ENCODE measurements at places on chromosomes 7 and 10.

- DNase-seq = no peak
Measured at GRCh38 chr10:3467052-3467951, 294.7 kb upstream of the PITRM1 start.

DNA sequence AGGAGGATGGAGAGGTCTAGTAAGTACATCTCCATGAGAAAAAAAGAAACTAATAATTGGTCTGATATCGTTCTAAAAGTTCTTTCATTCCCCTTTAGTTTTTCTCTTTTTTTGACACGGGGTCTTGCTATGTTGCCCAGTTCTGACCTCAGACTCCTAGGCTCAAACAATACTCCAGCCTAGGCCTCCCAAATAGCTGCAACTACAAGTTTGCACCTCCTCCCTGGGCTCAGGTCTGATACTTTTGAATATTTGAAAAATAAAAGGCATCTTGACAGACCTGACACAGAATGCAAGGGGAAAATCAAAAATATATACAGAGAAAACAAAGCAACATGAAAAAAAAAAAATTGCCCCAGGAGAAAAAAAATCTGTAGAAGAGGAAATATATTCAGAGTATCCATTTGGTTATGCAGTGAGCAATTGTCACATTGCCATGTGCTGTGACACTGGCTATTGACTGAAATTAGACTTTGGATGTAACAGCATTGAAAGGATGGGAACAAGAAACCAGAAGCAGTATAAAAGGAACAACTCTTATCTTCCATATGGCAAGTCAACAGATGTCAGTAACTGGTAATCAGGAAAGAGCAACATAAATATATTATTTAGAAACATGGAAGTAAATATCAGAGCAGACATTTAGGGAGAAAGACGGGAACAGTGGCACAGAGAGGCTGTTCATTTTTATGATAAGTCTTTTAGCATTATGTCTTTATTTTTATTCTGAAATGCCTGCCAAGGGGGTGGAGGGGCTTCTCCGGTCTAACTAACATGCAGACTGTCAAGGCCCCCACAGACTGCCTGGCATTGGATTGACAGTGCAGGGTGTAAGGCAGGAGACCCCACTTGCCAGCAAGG lies 408.4 kb downstream of the PARD3 start:
- no peak for DNase-seq

- no peak for DNase-seq
Measured at GRCh38 chr7:34298492-34299013, 359.5 kb upstream of the NPSR1 start.

DNA sequence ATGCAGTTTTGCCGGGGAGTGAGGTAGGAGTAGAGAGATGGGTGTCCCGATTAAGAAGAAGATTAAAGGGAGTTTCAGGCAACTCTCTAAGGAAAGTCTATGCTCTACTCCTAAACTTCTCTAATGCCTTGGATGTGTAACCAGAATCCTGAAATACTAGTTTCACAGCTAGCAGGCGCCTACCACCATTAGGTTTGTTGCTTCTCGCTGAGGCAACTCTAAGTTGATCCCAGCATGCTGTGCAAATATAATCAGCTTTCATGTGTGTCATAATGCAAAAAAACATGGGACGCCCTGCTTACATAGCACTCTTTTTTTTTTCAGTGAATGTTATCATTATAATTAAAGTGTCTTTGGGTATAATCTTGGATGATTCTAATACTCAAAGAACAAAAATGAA lies 50.4 kb upstream of the FAM3C start:
- DNase-seq = no peak

- DNase-seq = no peak
Measured at GRCh38 chr7:113945018-113945938, 26.5 kb upstream of the PPP1R3A start.

- DNase-seq = no peak
Measured at GRCh38 chr7:10727636-10728035, 246.0 kb upstream of the PHF14 start.

DNA sequence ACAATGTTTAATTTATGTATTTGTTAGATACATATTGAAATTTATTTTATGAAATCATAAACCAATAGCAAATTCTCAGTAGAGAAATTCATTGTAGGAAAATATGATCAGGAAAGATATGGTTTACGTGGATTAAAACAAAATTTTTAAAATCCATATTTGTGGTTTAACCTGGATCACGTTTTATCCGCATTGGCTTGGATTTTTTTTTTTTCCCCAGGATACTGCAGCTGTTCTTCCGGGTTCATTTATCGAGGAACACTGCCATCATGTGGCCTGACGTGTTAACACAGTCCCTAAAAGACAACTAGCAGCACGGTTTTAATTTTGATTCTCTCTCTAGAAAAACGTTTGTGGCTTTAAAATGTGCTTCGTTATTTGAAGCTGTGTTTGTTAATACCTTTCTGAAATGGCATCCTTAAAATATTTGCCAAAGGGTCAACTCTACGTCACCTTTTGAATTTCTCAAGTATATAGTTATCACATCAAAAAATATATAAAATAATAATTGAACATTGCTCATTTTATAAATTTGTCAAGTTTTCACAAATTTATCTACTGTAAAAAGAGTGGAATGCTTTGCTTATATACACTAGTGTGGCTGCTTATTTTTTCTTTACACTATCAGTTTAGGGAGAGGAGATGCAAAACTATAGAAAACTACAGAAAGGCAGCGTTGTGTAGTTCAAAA lies 8.7 kb upstream of the ASB4 start:
- DNase-seq = peak; percentile 12

DNA sequence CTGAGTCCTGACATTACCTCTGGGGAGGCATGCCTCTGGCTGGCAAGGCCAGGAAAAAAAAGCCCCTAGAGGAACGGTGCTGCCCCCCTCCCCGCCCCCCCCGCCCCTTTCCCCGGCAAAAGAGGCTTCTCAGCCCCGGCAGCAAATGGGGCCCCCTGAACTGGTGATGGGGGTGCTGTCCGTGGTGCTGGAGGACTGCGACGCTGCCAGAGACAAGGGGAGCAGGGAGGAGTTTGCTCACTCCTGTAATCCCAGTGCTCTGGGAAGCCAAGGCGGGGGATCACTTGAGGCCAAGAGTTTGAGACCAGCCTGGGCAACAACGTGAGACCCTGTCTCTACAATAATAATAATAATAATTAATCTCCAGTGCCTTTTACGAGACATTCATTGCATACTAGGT lies 23.7 kb downstream of the SRRM3 start:
- peak; percentile 41 for DNase-seq

DNA sequence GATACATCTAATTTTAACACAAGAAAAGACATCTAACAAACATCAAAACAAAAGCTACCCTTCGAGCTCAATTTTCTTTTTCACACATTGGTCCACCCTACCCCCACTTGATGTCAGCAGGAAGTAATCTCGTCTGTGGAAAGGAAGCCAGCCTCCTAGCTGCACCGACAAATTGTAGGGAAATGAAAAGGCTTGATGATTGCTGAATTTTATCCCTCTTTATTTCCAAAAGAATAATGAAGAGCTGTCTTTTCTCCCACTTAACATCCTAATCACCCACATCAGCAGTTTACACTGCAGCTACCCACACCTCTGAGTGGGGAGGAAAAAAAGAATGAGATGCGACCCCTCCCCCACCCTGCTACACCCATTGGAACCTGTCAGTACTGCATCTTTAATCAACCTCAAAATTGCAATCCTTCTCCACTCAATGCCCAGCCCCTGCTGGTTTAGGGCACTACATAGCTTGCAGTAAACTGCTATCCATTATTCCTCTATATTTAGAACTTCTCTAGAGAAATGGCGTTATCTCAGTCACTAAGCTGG lies 10.6 kb upstream of the CPVL start:
- no peak for DNase-seq

GRCh38 chr7:83574616-83575015 lies 74.3 kb downstream of the SEMA3E start:
- DNase-seq = no peak

- DNase-seq = no peak
Measured at GRCh38 chr10:125262409-125262808, 102.0 kb upstream of the CTBP2 start.

- no peak for DNase-seq
Measured at GRCh38 chr10:112791447-112791846, 158.6 kb upstream of the TCF7L2 start.

GRCh38 chr10:120475844-120476791 lies 19.1 kb downstream of the PLPP4 start:
- no peak for DNase-seq

- peak; percentile 45 for DNase-seq
Measured at GRCh38 chr7:95396136-95397032, at the start of gene PON3. Gene PON3 (minus strand): TSS chr7:95396375. CDS start chr7:95396350, 25 bp downstream.

DNA sequence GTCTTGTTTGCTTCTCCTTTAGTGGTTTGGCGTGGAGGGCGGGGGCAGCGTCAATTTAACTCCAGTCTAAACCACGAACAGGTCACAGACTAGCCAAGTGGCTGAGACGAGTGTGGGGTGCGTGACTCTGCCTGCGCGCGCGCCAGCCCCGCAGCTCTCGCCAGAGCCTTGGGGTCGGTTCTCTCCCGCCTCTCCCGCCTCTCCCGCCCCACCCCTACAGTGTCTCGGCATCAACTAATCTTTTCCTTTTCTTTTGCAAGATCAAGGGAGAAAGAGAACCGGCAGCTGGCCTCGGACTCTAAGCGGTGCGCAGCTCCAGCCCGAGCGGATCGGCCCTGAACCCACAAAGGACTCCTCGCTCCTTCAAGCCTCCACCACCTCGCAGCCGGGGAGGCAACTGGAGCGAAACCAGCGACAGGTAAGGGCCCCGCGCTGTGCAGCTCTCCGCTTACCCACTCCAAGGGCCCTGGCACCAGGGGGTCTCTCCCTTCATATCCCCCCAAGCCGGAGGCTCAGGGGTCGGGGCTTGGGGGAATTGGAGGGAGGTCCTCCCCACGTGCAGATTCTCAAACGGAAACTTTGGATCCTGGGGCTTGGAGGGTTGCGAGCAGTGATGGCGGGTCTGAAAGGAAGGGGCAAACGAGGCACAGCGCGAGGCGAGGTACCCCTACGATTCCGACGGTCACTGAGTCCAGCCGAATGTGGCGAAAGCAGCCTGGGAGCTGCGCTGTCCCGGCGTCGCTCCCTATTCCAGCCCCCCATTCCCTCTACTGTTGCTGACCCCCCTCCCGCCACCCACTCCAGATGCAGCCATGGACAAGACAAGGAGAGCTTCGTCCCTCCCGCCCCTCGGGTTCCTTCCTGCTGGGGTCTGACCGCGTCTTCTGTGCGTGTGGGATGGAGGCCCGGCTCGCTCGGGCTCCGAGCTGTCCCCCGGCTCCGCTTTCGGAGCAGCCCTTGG lies 829 bp downstream of the CHRM2 start:
- DNase-seq = no peak

GRCh38 chr7:55177068-55177530 lies 158.3 kb downstream of the EGFR start:
- DNase-seq = no peak

DNA sequence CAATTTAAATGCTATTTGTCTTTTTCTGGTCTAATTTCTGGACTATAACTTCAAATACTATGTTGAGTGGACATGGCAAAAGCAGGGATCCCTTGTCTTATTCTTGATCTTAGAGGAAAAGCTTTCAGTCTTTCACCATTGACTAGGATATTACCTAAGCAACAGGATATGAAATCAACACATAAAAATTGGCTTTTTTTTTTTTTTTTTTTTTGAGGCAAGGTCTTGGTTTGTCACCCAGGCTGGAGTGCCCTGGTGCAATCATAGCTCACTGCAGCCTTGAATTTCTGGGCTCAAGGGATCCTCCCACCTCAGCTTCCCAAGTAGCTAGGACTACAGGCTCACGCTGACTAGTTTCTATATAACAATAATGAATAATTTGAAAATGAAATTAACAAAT lies 90.8 kb downstream of the JMJD1C start:
- DNase-seq = no peak

GRCh38 chr10:2985729-2986232 lies 81.6 kb upstream of the PFKP start:
- DNase-seq = no peak

DNA sequence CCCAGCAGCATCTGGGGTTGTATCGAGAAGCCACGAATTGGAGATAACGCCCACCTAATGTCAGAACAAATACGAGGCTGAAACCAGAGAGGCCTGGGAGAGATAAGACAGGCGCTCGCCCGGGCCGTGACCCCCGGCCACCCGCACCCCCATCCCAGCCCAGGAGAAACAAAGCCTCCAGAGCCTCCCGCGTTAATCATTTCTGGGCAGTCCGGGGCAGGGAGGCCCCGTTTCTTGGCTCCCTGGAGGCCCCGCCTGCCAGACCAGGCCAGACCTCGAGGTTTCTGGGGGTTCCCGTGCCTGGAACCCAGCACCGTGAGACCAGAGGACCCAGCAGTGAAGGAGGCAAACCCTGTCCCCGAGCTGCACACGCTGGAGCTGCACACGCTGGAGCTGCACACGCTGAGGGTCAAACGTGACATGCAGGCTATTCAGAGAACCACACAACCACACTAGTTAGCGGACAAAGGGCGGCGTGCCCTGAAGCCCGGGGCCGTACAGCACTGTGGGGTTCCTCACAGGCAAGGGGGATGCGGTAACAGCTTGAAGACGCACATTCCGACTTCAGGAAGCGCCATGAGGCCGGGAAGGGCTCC lies 53.4 kb downstream of the FOXL3 start:
- DNase-seq = peak; percentile 94

GRCh38 chr10:84991301-84991700 lies 662.9 kb downstream of the CCSER2 start:
- no peak for DNase-seq

GRCh38 chr7:146004805-146005204 lies 111.8 kb upstream of the CNTNAP2 start:
- no peak for DNase-seq

DNA sequence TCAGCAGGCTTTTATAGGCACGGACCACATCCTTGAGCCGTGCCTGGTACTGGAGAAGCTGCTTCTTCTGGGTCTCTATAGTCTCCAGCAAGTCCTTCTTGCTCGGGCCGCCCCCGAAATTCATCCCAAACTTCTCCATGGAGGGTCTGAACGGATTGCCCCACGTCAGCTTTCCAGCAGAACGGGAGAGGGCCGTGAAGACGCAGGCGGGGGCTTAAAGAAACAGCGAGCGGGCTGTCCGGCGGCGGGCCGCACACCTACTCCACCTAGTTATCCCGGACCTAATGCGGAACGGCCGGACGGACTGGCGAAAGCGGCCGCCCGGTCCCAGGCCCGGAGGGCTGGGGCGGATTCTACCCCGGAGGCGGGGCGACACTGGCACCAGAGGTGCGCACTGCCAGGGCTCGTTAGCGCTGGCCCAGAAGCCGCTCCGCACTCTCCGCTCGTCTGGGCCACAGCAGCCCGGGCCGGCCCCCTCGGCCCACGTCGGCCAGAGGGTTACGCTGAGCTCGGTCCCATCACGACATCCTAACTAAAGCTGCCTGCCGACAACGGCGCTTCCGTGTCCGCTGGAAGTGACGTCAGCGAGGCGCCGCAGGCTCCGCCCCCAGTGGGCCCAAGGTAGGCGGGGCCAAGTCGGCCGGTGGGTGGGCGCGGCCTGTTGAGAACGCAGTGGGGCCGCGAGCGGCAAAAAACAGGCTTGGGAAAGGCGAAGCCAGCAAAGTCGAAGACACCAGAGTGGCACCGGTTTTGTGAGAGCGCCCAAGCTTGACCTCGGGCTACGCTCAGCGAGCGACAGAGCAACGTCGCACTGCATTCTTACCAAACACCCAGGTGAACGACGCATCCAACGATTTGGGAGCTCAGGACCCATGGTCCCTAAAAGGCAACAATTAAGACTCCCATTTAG lies at the start of gene GCC1:
Gene GCC1, minus strand, starts transcription at position 553 of the 910 bp plus-strand sequence. Its CDS starts 414 bp downstream, at position 139.
- DNase-seq = peak; percentile 89

GRCh38 chr7:93048136-93048930 lies 69.4 kb downstream of the SAMD9 start:
- no peak for DNase-seq

GRCh38 chr7:18896343-18896975 lies 221.0 kb downstream of the TWIST1 start:
- DNase-seq = no peak

GRCh38 chr10:11197266-11197712 lies 179.6 kb downstream of the CELF2 start:
- no peak for DNase-seq

GRCh38 chr10:130844310-130844709 lies 467.2 kb downstream of the TCERG1L start:
- no peak for DNase-seq
